ENCODE measurements at places on chromosomes 1 and 21.

DNA sequence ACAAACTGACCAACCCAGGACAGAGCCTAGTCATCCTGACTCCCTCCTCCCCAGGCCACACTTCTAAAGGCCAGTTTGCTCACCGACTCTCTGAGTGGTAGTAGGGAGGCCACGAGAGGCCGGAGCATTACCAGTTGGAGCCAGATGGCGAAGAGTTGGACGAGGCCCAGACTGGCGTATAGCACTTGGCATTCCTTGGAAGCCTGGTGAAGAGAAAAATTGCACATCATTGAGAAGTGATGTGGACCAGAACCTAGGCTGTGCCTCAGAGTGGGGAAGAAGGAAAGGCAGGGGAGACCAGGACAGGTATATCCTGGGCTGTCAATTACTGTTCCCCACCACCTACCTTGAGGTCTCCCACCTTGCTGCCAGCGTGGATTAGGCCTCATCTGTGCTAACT is 12.2 kb downstream of the PABPC4 start:
- no peak for DNase-seq

- no peak for DNase-seq
These were observed 609.1 kb downstream of the PTPRC start for GRCh38 chr1:199247891-199248290.

GRCh38 chr1:241607497-241607896 is 32.7 kb downstream of the CHML start:
- DNase-seq: no peak

- no peak for DNase-seq
These were observed 11.0 kb downstream of the TNFRSF9 start for GRCh38 chr1:7929637-7930036.

- no peak for DNase-seq
These were observed 227.1 kb downstream of the LHX8 start for GRCh38 chr1:75361260-75361659.

GRCh38 chr1:231971397-231972110 is 345.0 kb downstream of the DISC1 start:
- DNase-seq: peak; percentile 18

GRCh38 chr1:71561729-71562128 is 480.9 kb upstream of the ZRANB2 start:
- DNase-seq: no peak

GRCh38 chr21:25734654-25734903 is 125 bp downstream of the ATP5PF start:
- no peak for DNase-seq

DNA sequence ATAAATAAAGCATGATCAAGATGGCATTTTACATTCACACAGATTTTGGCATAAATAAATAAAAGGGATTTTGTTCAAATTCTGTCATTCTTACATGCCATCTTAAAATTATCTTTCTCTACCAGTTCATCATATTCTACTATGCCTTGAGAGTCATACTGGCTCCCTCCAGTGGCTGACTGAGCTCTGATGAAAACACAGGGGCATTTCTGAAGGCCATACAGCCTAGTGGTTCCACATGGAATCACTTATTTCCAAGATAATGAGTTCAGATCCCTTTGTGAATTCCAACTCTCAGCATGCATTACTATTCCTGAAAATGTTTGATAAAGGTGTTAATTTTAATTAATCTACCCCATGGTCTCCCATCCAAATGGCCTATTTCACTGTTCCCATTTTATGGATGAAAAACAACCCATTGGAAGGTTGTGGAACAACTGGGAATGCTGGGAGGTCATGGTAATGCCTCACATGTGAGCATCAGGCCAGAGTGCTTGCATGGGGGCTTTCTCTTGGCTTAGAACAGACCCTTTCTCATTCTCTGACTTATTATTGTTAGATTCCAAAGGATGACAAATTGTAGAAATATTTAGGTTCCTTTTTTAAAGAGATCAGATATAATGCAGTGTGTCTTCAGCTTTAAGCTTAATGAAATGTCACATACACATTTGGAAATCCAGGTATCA is 622.4 kb upstream of the PKN2 start:
- no peak for DNase-seq

DNA sequence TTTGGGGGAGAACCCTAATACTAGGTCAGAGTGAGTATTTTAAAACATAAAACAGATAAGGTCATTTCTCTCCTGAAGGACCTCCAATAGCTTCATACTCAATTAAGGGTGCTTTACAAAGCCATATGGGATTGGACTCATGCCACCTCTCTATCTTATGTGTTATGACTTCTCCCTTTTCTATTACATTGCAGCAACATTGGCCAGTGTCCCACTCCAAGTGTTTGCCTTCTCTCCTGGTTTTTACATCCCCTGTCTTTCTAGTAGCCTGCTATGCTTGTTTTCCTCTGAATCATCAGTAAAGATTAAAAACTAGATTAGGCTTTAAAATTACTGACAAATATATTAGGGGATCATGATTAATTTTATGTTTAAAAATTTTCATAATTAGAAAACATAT is 66.6 kb downstream of the SCMH1 start:
- DNase-seq: no peak

DNA sequence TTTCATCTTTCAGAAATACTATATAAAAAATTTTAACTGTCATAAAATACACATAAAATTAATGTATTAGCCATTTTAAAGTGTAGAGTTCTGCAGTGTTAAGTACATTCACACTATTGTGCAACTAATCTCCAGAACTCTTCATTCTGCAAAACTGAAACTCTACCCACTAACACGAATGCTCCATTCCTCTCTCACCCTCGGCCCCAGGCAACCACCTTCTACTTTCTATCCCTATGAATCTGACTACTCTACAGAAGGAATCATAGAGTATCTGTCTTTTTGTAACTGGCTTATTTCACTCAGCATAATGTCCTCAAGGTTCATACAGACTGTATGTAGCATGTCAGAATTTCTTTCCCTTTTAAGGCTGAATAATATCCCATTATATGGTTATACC is 43.4 kb downstream of the LTN1 start:
- no peak for DNase-seq

DNA sequence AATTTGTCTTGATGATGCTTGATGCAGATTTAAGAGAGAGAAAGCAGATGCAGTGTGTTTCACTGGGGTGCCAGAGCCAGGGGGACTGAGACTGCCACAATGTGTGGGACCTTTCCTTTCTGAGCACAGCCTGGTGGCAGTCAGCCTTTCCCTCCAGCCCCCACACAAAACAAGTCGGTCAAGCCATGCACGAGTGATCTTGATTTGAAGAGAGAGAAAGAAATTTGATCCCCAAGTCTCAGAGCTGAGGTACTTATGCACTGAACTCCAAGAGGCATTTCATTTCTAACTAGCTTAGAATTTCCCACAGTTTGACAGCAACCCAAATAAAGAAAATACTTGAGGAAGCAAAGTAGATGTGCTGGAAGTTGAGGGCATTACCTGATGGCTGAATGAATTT is 193.8 kb downstream of the ST6GALNAC3 start:
- no peak for DNase-seq

GRCh38 chr1:23925279-23925678 is 12.1 kb upstream of the CNR2 start:
- DNase-seq: no peak

- no peak for DNase-seq
These were observed 22.5 kb upstream of the GPR157 start for GRCh38 chr1:9151328-9151860.

GRCh38 chr1:51303751-51304251 is 26.6 kb downstream of the TTC39A start:
- DNase-seq: peak; percentile 86

DNA sequence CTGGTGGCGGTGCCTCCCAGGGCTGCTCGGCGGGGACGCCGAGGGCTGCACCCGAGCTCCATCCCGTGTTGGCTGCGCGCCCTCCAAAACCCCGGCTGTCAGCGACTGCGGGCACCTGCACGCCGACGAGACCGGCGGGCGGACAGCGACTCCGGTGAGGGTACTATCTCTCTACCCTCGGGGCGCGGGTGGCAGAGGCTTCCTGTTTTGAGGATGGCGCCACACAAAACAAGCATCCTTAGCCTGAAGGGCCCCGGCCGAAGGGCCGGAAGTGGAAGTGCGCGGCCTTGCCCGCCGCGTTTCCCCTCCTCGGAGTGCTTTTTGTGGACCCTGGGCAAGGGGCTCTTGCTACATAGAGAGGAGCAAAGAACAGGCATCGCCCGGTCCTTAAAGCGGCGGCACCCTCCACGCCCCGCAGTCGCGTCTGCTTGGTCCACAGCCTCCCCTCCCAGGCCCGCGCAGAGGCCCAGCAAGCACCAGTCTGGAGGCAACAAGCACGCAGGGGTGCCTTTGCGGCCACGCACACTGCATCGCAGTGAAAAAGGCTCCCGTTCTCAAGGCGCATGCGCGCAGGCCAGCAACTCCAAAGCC is 561 bp upstream of the COQ8A start:
- peak; percentile 74 for DNase-seq

- DNase-seq: no peak
These were observed 219.6 kb upstream of the C1orf174 start for GRCh38 chr1:4119516-4120220.

DNA sequence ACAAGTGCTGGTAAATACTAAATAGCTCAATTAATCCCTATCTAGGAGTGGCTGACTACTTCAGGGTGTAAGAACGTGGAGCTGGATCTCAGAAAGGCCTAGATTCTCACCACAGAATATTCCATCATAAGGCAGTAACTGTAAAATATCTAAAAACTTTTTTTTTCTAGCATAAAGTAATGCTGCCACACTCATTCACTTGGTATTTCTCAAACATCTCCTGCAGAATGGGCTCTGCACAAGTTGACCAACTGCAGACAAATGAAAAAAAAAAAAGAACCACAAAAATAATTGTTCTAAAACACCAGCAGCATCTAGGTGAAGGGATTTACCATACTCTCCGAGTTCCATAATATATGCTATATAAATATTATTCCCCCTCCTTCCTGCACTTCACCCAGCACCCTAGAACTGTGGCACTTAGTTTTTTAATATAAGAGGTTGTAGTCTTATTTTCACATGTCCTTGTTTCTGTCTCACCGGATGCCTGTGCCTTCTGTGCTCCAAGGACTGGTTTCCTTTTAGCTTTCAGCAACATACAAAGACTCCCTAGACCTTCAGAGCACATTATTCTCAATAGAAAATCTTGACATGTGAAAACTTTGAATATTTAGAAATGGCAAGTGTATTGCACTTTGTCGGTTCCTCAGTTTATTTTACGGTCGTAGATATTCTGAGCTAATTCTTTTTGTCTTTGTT is 8.9 kb downstream of the VSIG8 start:
- peak; percentile 28 for DNase-seq

DNA sequence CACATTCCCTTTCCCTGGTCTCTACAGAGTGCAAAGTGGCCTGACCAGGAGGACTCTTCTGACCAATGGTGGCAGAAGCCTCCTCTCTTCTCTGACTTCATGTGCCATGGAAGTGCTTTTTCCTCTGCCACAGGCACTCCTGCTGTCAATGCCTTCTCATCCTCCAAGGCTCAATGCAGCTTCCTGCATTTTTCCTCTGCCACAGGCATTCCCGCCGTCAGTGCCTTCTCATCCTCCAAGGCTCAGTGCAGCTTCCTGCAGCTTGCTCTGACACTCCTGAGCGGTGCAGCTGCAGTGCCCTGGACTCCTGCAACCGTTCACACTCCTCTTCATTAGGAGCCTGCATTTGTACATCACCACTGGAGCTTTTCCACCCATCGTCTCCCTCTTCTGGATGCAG is 4.7 kb upstream of the ADARB1 start:
- no peak for DNase-seq

GRCh38 chr1:163029901-163030300 is 39.3 kb upstream of the RGS4 start:
- no peak for DNase-seq

DNA sequence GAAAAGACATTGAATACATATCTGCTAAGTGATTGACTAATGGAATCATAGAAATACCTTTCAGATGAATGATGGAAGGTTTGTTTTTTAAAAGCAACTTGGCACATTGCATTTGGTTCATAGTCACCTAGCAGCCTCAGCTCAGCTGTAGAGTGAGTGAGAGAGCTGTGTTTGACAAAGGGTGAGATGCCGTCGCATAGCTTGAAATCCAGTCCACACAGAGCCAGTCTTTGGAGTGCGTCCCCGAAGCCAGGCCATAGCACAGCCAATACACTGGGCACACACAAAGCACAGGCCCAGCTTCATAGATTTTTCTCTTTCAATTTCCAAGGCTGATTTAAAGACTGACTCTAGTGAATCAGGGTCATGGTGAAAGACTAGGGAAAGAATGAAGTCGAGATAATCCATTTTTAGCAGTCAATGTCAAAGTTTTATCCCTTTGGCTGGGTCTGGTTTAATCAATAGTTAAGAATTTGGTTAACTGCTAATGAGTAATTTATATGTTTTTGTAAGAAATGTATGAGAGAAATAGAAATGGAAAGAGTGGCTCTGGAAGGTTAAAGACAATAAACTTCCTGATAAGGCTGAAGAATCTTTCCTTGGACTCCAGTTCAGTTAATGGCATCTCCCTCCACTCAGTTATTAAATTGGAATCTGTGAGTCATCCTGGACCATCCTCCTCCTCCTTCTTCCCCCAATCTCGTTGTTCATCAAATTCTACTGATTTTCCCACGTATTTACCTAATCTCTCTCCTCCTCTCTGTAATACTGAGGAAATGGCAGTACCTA is 101.2 kb upstream of the IRF2BP2 start:
- no peak for DNase-seq

GRCh38 chr1:75707191-75707590 is 17.3 kb upstream of the ACADM start:
- no peak for DNase-seq

GRCh38 chr1:170145770-170146676 is at the start of gene NTMT2:
Gene NTMT2 (plus strand): TSS chr1:170145959. CDS start chr1:170146108, 149 bp downstream.
- no peak for DNase-seq

DNA sequence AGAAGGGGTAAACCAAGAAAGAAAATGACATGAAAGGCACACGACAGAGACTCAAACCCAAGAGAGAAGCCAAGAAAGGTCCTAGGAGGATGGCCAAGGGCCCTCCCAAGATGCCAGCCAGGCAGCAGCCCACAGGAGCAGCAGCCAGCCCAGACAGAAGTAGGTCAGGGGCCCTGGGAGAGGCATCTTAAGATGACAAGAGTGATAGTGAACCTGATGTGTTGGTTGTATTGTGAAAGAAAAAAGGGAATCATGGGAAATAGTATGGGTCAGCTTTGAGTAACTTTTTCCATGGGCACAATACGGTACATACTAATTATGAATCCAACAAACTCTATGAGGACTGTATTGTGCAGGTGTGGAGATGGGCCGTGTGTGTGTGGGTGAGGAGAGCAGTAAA is 3.3 kb downstream of the CCSAP start:
- no peak for DNase-seq

DNA sequence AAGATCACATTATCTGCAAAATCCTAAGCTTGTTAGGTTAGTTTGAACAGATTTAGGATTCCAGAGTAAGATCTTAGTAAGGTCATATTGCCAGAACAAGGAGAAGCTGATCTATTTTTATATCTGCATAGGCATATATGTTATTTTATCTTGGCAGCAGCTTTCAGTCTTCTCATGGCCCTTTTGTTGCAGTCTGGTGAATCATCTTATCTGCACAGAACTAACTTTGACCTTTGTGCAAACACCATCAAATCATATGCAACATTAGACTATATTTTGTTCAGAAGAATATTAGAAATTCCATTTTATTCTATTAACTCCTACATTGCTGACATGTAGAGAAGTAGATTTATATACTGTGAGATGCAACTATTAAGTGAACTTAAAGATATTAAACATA is 107.3 kb downstream of the CLEC20A start:
- no peak for DNase-seq

- DNase-seq: no peak
These were observed 1.2 kb downstream of the MAP3K6 start for GRCh38 chr1:27365372-27366112.

- no peak for DNase-seq
These were observed 16.3 kb upstream of the LAPTM5 start for GRCh38 chr1:30773722-30774358.

Measured in hematopoietic multipotent progenitor cell (in vitro differentiated cells).